ENCODE measurements at places on chromosomes 16 and 17.

- no peak for DNase-seq
Measured at GRCh38 chr17:17349724-17350106, 46.5 kb downstream of the NT5M start.

DNA sequence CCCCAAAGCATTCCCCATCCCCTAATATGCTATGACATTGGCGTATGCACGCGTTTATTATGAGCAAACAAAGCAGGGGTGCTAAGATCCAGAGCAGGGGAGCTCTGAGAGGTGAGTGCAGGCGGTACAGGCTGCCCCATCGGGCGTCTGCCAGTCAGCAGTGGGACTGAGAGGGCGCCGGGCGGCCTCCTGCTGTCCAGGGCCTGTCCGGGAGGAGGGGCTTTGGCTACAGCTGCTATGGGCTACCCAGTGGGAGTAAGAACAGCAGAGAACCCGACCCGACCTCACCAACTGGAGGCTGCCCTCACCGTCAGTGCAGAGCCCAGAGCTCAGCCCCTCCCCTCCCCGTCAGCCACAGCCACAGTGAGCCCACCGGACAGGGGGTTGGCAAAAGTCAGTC, 18.5 kb upstream of the AATK start:
- DNase-seq: no peak

GRCh38 chr17:40550608-40551007, 14.7 kb downstream of the CCR7 start:
- no peak for DNase-seq

GRCh38 chr17:73429440-73430164, 117.8 kb upstream of the CDC42EP4 start:
- DNase-seq: peak; percentile 89

GRCh38 chr17:42129109-42129837, 6.7 kb downstream of the HSPB9 start:
- DNase-seq: no peak

- DNase-seq: no peak
Measured at GRCh38 chr17:36645422-36645821, 44.0 kb downstream of the MRM1 start.

- DNase-seq: no peak
Measured at GRCh38 chr16:77335652-77336234, 99.1 kb downstream of the ADAMTS18 start.

- no peak for DNase-seq
Measured at GRCh38 chr17:13595599-13595899, 6.2 kb downstream of the HS3ST3A1 start.

GRCh38 chr17:17724307-17725010, 43.2 kb downstream of the RAI1 start:
- DNase-seq: peak; percentile 45

DNA sequence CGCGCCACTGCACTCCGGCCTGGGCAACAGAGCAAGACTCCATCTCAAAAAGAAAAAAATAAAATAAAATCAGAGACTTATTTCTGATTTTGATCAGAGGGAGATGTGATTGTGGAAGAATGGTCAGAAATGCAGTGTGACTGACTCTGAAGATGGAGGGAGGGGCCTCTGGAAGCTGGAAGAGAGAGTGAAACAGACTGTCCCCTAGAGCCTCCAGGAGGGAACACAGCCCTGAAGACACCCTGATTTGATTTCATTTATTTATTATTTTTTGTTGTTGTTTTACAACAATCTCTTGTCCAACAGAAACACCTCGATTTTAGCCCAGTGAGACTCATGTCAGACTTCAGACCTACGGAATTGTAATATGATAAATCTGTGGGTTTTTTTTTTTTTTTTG, 26.1 kb downstream of the BCL7C start:
- no peak for DNase-seq

DNA sequence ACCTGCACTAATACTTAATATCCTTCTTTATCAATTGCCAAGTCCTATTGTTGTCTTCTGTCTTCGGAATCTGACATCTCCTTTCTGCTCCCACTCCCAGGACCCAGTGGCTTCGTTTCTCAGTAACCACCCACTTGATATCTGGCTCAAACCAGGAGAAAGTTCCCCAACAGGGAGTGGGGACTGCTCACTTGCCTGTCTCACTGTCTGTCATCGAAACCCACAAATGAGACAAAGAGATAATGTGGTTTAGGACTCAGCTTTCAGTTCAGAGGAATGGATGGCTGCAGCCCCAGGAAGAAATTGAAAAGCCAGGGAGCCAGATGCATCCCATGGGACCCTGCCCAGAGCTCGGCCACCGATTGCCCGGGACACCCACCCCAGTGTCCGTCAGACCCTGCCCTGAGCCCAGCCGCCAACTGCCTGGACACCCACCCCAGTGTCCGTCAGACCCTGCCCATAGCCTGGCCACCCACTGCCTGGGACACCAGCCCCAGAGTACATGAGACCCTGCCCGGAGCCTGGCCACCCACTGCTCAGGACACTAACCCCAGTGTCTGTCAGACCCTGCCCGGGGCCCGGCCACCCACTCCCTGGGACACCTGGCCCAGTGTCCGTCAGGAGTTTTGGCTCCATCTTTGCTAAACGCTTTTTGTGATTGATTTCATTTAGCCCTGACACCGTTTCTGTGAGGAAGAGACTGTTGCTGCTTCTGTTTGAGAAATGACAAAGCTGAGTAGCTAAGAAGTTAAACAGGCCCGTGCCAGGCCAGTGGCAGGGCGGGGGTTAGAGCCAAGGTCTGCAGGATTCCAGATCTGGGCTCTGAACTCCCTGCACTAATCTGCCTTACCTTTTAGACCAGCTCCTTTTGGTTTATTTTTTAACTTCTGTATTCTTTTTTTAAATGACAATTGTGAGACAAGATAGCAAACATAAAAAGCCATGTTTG, 251.4 kb downstream of the PHKB start:
- peak; percentile 11 for DNase-seq

DNA sequence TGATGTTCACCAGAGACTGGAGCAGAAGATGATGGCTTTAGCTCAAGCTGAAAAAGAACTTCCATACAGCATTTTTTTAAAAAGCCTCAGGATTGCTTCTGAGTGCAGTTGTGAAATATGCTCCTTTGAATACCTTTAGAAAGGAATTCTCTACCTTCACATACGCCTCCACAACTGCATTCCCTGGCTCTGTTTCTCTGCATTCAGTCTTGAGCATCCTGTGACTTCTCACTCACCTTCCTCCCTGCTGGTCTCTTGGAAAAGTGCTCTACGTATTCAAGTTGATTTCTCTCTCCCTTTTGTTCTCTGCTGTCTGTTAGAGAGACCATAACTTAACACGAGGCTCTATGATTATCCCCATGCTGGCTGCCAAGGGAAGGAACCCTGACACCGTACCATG, 34.5 kb downstream of the HS3ST2 start:
- DNase-seq: no peak

- no peak for DNase-seq
Measured at GRCh38 chr17:43599835-43600234, 53.7 kb upstream of the ETV4 start.

DNA sequence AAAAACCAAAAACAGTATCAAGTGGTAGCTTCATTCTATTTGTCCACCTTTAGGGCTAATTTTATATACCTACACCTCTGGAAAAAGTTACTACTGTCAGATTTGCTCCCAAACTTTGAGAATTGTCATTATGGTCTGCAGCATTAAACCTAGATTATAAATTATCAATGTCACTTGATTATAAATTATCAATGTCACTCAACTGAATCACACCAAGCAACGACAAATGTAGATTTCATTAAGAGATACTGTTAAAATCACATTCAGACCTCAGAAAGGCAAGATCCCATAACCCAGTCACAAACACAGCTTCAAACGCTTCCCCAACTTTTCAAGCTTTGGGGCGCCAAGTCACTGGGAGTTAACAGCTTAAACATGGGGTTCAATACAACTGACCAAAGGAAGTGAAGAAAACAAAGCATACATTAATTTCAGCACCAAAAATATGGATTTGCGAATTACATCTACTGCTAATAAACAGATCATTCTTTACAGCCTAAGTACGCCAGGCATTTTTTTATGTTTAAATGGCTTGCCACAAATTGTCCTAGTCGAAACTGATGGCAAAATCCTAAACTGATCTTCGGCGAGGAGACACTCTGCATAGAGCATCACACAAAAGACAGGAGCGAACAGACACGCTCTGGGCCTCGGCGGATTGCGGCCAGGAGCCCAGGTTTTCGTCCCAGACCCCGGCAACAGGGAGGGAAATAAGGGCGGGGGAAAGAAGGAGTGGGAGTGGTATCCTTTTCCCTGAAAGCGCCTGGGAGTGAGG, 981 bp downstream of the GLG1 start:
- no peak for DNase-seq

DNA sequence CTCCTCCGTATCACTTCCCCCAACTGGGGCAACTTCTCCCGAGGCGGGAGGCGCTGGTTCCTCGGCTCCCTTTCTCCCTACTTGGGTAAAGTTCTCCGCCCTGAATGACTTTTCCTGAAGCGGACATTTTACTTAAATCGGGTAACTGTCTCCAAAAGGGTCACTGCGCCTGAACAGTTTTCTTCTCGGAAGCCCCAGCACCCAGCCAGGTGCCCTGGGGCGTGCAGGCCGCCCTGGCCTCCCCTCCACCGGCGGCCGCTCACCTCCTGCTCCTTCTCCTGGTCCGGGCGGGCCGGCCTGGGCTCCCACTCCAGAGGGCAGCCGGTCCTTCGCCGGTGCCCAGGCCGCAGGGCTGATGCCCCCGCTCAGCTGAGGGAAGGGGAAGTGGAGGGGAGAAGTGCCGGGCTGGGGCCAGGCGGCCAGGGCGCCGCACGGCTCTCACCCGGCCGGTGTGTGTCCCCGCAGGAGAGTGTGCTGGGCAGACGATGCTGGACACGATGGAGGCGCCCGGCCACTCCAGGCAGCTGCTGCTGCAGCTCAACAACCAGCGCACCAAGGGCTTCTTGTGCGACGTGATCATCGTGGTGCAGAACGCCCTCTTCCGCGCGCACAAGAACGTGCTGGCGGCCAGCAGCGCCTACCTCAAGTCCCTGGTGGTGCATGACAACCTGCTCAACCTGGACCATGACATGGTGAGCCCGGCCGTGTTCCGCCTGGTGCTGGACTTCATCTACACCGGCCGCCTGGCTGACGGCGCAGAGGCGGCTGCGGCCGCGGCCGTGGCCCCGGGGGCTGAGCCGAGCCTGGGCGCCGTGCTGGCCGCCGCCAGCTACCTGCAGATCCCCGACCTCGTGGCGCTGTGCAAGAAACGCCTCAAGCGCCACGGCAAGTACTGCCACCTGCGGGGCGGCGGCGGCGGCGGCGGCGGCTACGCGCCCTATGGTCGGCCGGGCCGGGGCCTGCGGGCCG, 1.6 kb downstream of the HIC1 start:
- peak; percentile 54 for DNase-seq

DNA sequence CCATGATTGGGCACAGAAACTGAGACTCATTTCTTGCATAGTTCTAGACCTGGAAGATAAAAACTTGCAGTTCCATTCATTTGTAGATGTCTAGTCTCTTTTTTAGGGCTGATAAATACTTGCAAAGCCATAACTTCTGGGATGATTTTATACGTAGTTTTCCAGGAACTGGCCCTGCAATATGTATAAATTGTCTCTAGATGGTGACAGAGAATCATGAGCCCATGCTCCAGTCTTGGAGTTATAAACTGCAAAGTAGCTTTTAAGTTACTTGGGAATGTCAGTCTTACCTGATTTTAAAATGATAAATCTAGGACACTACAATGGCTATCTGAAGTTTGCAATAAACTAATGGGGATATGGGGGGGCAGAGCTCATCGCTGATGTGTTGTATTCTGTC, 3.0 kb upstream of the ADAMTS18 start:
- DNase-seq: no peak

DNA sequence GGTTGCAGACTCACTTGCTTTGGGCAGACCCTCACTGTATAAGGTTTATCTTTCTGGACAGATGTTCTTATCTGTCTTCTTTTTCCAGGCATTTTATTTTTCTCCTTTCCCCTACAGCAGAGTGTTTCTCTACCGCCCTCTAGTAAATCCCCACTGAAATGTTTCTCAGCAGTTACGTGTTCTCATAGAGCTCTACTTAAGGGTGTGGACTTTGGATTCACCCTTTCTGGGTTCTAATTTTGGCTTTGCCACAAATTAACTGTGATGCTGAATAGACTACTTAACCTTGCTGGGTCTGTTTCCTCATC, 2.0 kb downstream of the ADAT1 start:
- DNase-seq: peak; percentile 39

GRCh38 chr16:29927070-29927905, 1.3 kb upstream of the KCTD13 start:
- no peak for DNase-seq

GRCh38 chr17:16329519-16330271, 23.6 kb downstream of the CENPV start:
- no peak for DNase-seq

- no peak for DNase-seq
Measured at GRCh38 chr17:83132251-83133081, 53.1 kb downstream of the METRNL start.

- no peak for DNase-seq
Measured at GRCh38 chr16:86018487-86018886, 119.5 kb downstream of the IRF8 start.

- DNase-seq: peak; percentile 27
Measured at GRCh38 chr17:14351493-14351892, 50.6 kb downstream of the HS3ST3B1 start.

GRCh38 chr17:69870091-69870530, 204.9 kb upstream of the KCNJ16 start:
- no peak for DNase-seq

- no peak for DNase-seq
Measured at GRCh38 chr16:6021276-6021943, 923.8 kb upstream of the EEF2KMT start.

DNA sequence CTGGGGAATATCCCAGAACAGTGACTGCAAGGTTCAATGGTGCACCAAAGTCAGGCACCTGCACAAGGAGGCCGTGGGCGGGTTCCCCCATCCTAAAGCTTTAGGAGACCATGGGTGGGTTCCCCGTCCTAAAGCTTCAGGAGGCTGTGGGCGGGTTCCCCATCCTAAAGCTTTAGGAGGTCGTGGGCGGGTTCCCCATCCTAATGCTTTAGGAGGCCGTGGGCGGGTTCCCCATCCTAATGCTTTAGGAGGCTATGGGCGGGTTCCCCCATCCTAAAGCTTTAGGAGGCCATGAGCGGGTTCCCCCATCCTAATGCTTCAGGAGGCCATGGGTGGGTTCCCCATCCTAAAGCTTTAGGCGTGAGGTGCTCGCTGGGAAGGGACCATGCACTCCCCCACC, 313.3 kb downstream of the FOXL1 start:
- DNase-seq: no peak

DNA sequence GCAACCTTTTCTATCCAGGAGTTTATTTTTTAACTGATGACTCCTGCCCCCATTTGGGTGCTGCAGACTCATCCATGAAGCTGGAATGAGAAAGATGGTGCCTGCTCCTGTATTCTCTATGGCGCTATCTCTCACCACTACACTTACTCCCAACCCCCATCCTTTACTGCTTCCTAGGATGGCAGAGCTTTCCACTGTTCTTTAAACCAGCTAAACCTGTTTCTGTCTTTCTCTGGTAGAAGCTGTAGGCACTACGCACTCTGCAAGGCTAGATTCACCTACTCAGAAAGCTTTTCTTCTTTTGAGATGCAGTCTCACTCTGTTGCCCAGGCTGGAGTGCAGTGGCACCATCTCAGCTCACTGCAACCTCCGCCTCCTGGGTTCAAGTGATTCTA, 47.0 kb downstream of the ADAMTS18 start:
- no peak for DNase-seq

GRCh38 chr17:82086941-82087906, 10.8 kb downstream of the FASN start:
- no peak for DNase-seq
